ENCODE measurements at places on chromosomes 3 and 15. TPM values are rescaled to one million over a fixed set of nuclear protein-coding genes. Genes with fewer than 3 reads are reported as not detected.

DNA sequence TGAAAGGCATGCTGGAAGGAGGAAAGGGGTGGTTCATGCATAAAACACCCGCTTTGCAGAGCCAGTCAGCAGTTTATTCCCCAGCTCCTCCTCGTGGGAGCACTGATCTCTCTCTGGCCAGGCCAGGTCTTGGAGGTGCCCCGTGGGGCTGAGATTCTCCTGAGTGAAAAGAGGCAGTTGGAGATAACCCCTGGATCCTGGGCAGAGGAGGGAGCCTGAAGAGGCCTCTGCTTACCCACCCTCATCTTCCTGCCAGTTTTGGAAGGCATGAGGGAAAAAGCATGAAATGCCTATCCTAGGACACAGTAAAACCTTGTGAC, 108.3 kb downstream of the SEMA5B start:
- no peak for DNase-seq

GRCh38 chr3:29853841-29854397, 573.0 kb downstream of the RBMS3 start:
- DNase-seq, result no peak

DNA sequence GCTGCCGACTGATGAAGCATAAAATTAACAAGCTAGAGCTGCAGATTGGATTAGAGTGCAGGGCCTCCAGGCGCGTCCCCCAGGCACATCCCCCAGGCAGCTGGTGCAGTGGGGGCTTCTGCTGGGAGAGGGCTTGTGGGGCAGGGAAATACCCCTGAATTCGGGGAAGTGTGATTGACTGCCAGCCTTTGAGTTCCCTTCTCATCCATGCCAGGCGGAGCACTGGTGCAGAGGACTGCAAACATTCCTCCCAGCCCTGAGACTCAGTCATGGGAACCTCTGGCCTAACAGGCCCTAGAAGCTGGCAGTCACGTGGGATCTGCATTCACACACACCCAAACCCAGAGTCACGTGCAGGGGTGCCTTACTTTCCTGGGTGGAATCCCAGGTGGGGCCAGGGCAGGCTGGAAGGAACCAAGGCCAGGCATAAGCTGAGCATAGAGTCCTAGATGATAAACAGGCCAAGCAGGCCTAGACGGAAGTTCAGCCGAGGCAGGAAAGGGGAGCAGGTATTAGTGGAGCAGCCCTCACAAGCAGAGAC, 46.2 kb upstream of the SEC22A start:
- DNase-seq, result no peak

Gene GHSR
- total RNA-seq, result not detected

Gene NUSAP1
- total RNA-seq, result 4.6 TPM

Measured in left cardiac atrium (tissue), 4 donors.